ENCODE measurements at places on chromosomes 12 and 14.
A peak's percentile ranks its signal among the peaks of the same experiment; 100 is the strongest.

GRCh38 chr14:100498068-100498467, 89.1 kb downstream of the BEGAIN start:
- peak; percentile 96 for DNase-seq

GRCh38 chr14:53542732-53543131, 389.6 kb upstream of the DDHD1 start:
- no peak for DNase-seq

GRCh38 chr12:8011331-8011730, 21.2 kb upstream of the FOXJ2 start:
- no peak for DNase-seq

DNA sequence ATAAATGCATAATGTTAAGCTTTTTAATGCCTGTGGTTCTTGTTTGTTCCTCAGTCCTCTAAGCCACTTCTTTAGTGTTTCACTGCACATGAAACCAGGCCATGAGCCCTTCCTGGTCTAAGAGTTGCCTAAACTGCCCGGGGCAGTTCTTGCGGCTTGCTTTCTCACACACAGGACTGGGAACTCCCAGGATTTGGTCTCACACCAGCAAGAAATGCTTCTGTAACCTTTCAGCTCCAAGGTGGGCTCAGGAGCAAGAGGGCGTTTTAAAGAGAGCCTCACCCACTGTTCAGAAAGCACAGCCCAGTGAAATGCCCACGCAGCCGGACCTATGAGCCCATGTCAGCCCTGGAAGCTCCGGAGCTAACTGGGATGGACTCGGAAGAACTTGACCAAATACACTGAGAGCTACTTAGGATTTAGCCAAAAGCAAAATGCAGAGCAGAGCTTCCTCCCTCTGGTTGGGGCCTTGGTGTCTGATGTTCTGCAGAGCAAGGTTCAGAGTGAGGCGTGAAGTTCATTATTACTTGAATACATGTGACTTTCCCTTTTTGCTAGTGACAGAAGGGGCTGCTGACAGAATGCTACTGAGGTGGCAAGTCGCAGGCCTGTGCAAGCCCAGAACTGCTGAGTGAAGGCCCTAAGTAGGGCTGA, 23.4 kb downstream of the SLC25A29 start:
- peak; percentile 44 for DNase-seq

- peak; percentile 46 for DNase-seq
Observed at GRCh38 chr12:30457621-30458289, 237.9 kb downstream of the IPO8 start.

DNA sequence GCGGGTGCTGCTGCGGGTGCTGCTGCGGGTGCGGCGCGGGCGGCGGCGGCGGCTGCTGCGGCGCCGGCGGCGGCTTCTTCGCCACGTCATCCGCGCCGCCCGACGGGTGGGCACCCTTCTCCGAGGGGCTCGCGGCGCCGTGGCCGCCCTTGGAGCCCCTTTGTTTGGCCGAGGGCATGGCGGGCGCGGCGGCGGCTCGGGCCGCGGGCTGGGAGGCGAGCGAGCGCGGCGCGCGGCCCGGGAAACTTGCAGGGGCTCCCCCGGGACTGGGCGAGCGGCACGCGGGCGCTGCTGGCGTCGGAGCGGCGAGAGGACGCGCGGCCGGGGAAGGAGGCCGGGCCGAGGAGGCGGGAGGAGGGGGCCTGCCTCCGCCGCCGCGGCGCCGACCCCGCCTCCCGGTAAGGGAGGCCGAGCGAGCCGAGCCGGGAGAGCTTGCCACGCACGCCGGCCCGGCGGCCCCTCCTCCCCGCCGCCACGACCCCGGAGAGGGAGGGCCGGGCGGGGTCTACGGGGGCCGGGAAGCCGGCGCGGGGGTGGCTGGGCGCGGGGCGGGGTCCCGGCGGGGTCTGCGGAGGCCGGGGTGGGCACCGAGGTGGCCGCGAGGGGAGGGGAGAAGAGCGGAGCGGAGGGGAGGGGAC, at the start of gene CKAP4:
CKAP4 (minus strand) TSS at position 347 of the 638 bp plus-strand sequence; CDS start at position 178, 169 bp downstream.
- peak; percentile 65 for DNase-seq

- DNase-seq, result no peak
Observed at GRCh38 chr14:61765225-61765943, 3.2 kb downstream of the SNAPC1 start.

DNA sequence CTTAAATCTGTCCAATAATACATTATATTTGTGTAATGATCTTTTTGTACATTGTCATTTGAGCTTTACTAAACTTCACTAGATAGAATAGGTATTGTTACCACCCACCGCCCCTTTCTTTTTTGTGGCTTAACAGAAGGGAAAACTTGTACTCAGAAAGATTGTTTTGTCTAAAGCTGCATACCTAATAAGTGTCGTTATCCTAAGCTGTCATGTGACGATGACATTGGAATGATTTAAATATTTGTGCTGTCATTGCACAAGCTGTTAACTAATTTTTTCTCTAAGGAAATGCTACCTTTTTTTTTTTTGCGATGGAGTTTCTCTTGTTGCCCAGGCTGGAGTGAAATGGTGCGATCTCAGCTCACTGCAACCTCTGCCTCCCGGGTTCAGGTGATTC, 3.6 kb downstream of the DIP2B start:
- DNase-seq, result no peak

GRCh38 chr14:56136571-56137452, 18.6 kb downstream of the PELI2 start:
- peak; percentile 52 for DNase-seq

GRCh38 chr12:95115641-95116040, 42.2 kb upstream of the NR2C1 start:
- no peak for DNase-seq
